ENCODE measurements at places on chromosomes 12 and 14.

DNA sequence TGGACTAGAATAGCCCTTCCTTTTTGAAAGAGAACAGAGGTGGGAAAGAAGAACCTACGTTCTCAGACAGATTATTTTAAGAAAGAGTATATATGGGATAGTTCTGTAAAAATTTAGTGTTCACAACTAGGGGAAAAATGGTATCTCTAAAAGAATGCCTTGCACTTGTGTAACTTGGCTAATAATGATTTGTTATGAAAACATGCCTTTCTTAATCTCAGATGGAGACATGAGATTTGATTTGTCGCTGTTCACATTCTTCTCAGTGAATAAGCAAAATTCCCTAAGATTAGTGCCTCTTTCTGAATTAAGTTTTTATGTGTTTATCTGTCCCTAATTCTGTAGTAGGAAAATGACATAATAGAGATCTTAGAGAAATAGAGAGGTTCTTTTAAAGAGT is 100.8 kb downstream of the USP15 start:
- DNase-seq: no peak

DNA sequence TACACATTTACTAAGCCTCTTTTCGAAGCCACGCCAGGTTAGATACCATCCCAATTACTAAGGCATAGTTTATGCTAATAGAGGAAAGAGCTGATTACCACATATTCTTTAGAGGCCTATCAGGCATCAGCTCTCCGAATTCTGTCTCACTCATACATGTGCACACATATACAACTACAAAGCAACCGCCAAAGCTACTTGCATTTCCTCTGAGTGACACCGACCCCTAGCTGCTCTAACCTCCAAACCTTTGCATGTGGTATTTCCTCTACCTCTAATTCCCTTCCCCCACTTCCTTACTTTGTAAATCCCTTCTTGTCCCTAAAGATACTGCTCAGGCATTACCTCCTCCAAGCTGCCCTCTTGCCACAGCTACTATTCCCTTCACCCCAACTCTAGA is 107.2 kb downstream of the DUSP6 start:
- peak; percentile 66 for DNase-seq

DNA sequence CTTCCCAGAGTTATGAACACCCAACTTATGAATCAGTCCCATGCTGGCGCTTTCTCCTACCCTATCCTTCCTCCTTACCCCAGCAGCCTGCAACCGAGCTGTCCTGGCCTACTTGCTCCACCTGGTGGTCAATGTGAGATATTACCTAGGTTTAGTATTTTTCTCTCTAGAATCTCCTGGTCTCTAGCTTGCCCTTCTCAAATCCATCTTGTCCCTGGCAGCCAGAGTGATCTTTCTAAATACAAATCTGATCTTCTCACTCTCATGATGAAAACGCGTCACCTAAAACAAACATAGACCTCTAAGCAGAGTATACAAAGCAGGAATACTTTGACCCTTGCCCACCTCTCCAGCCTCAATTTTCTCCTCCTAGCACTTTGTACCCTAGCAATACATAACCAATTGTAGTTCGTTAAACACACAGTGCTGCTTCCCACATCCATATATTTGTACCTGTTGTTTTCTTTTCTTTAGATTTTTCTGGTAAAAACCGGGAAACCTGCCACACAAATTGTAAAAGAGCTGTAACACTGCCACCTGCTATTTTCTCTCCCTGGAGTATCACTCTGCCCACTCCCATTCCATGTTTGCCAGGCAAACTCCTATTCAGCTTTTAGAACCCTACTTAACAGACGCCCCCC is 20.0 kb upstream of the TCP11L2 start:
- peak; percentile 68 for DNase-seq

GRCh38 chr14:72104011-72104613 is 171.9 kb downstream of the RGS6 start:
- DNase-seq: peak; percentile 6

DNA sequence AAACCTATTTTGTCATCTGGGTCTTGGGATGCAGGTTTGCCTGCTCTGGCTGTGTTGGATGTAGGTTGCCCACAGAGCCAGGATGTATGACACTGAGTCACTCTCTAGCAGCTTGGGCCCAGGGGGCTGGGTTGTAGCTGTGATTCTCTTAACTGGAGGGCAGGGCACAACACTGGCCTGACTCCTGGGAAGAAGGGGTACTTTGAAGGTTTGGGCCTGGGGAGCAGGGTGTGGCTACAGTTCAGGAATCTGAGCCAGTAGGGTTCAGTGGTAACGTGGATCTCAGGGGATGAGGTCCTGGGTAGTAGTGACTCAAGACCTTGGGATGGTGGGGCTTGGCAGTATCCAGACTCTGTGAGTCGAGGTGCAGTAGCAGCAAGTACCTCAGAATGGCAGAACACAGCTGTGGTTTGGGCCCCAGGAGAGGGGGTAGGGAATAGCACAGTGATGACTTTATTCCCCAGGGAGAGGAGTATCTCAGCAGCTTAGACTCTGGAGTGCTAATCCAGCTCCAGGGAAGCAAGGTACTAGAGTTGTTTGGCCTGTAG is 25.7 kb downstream of the TBC1D15 start:
- DNase-seq: no peak

GRCh38 chr14:89600029-89600428 is 183.0 kb upstream of the FOXN3 start:
- no peak for DNase-seq

GRCh38 chr14:84128050-84128449 is 1401.9 kb upstream of the FLRT2 start:
- DNase-seq: no peak

DNA sequence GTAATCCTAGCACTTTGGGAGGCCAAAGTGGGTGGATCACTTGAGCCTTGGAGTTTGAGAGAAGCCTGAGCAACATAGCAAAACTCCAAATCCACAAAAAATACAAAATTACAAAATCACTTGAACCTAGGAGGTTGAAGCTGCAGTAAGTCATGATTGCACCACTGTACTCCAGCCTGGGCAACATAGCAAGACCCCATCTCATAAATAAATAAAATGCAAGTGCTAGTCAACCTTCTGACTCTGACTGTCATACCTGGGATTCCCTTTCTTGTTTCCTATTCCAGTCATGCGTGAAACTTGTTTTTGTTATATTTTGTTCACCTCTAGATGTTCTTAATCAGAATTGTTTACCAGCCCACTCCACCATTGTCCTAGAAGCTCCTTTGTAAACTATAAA is 31.4 kb downstream of the ABCD4 start:
- DNase-seq: no peak

DNA sequence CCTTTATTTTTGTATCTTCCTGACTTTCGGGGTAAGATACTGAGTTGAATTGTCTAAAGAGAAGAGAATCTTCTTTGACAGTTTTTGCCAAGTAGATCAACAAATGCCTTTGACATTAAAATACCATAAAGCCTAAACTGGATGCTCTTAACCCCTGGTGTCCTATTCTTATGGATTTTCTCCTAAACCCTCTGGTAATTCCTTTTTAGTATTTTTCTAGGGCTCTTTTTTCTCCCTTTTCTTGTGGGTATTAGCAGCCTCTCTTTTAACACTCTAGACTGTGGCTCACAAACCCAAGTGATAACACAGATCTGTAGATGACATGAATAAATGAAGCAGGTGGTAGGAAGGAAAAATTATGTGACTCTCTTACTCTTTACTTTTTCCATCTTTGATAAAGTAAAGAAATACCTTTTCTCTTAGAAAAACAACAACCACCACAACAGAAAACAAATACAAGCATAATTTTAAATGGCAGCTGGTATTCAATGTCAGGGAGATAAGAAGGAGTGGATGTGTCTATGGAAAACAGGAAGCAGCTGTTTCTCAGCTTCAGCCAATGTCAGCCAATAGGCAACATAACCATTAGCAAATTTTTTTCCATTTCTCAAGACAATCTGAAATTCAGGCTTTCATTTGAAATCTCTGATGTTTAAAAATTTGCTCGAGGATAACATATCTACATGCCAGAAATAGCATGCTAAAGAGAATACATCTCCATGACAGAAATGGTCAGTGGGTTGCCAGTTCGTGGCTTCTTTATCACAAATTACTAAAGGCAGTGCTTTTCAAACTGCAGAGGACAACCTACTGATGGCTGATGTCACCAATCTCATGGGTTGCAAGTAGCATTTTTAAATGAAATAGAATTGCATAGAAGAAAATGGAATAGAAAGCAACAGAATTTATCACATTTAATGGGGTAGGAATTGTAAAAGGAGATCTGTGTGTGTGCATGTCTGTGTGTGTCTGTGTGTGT is 123.1 kb upstream of the KRR1 start:
- DNase-seq: no peak

DNA sequence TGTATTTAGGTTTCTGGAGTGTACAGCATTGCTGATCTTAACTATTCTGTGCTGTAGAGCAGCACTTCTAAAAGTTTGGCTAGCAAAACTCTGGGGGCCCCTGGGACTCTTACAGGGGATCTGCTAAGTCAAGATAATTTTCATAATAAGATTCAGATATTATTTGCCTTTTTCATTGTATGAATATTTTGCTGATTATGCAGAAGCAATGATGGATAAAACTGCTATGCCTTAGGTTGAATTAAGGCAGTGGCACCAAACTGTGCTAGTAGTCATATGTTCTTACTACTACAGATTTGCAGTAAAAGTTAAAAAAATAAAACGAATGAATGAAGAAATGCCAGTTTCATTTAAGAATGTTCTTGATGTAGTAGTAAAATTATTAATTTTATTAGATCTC is 160.1 kb downstream of the PDZRN4 start:
- DNase-seq: no peak

DNA sequence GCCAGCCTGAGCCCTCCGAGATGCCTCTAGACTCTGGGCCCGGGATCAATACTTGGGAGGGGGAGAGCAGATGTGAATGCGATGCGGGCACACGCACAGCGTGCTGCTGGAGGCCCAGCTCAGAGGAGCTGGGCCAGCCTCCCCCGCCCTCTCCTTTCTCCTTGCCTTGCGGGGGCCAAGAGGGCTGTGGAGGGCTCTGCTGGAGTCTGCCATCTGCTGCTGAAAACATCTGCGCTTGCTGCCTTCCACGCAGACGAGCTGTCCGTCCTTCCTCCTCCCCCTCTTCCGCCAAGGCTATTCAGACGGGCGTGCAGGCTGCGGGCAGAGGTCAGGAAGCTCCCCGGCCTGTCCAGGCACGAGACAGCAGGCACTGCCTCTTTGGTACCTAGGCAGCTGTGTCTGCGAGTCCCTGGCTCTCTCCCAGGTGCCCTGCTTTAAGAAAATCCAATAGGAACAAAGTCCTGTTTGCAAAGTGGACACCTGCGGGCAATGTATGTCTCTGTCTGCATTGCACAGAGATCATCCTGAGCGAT is 75.2 kb downstream of the SPRING1 start:
- DNase-seq: no peak

- DNase-seq: no peak
These were observed 996 bp downstream of the SSPN start for GRCh38 chr12:26196421-26196716.

GRCh38 chr14:100309028-100309737 is 2.9 kb upstream of the SLC25A29 start:
- DNase-seq: no peak

DNA sequence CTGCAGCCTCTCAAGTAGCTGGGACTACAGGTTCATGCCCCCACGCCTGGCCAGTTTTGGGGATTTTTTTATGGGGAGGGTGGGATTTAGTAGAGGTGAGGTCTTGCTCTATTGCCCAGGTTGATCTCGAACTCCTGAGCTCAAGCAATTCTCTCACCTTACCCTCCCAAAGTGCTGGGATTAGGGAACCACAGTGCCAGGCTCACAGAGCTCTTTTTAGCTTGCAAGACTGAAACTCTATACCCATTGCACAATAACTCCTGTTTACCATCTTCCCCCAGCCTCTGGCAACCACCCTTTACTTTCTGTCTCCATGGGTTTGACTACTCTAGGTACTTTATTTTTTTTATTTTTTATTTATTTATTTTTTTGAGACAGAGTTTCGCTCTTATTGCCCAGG is 25.7 kb upstream of the CDK17 start:
- no peak for DNase-seq

GRCh38 chr12:53102883-53103807 is at the start of gene SOAT2:
Gene SOAT2 (plus strand): TSS chr12:53103486. CDS start chr12:53103578, 92 bp downstream.
- DNase-seq: peak; percentile 22

DNA sequence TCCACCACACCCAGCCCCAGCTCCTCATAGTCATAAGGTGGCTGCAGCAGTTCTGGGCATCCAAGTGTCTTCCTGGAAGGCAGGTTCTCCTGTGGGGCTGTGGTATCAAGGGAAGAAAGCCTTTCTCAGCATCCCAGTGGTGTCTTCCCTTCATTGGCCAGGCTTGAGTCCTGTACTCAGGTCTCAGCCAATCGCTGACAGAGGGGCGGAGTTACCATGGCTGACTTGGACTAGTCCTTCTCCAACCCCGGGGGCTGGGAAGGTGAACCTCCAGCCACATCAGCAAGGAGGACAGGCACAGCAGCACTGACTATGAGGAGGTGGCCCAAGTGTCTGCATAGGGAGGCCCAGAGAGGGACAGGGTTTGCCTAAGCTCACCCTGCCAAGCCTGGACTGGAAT is 64.0 kb upstream of the SLC24A4 start:
- DNase-seq: no peak

DNA sequence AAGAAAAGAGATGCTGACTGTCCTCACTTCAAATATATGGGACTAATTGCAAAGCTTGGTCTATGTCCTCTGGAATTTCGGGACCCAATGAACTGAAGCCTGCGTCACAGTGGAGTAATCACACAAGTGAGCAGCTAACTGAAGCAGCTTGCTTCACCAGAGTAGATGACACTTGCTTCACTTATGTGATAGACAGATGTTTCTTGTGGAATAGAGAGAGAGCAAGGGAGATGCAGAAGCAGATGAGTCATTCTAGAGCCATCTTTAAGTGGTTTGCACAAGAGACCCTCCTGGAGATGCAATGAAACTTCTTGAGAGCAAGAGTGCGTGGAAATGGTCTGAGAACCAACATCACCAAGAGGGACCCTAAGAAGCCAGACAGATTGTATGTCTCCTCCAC is 1537.1 kb upstream of the FLRT2 start:
- no peak for DNase-seq

- DNase-seq: no peak
These were observed 59.4 kb upstream of the AMIGO2 start for GRCh38 chr12:47139000-47139681.

GRCh38 chr12:57086493-57087009 is 2.4 kb upstream of the NAB2 start:
- peak; percentile 59 for DNase-seq

GRCh38 chr12:54983536-54984101 is 943 bp downstream of the TESPA1 start:
- DNase-seq: peak; percentile 73

GRCh38 chr12:2562400-2562799 is 232.4 kb upstream of the FKBP4 start:
- no peak for DNase-seq

DNA sequence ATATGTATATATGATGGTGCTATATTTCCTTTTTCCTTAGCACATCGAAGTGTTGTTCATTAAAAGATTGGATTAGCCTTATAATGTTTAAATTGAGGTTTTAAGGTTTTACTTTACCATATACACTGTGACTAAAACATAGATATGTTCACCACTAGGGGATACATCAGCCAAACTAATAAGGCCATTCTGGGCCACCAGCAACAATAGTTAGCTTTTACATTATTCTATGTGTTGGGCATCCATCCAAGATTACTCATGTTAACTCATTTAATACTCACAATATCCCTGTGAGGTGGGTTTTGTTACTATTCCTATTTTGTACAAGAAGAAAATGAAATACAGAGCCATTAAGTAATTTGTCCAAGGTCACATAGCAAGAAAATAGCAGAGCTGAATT is 202.6 kb upstream of the AVPR1A start:
- DNase-seq: no peak
